HS-27A (cell line): ENCODE measurements at places on chromosomes 16 and 17.

- DNase-seq: no peak
These were observed 56.5 kb downstream of the TMEM132E start for GRCh38 chr17:34635876-34636275.

- no peak for DNase-seq
These were observed 223.0 kb downstream of the GSG1L start for GRCh38 chr16:27840311-27841060.

DNA sequence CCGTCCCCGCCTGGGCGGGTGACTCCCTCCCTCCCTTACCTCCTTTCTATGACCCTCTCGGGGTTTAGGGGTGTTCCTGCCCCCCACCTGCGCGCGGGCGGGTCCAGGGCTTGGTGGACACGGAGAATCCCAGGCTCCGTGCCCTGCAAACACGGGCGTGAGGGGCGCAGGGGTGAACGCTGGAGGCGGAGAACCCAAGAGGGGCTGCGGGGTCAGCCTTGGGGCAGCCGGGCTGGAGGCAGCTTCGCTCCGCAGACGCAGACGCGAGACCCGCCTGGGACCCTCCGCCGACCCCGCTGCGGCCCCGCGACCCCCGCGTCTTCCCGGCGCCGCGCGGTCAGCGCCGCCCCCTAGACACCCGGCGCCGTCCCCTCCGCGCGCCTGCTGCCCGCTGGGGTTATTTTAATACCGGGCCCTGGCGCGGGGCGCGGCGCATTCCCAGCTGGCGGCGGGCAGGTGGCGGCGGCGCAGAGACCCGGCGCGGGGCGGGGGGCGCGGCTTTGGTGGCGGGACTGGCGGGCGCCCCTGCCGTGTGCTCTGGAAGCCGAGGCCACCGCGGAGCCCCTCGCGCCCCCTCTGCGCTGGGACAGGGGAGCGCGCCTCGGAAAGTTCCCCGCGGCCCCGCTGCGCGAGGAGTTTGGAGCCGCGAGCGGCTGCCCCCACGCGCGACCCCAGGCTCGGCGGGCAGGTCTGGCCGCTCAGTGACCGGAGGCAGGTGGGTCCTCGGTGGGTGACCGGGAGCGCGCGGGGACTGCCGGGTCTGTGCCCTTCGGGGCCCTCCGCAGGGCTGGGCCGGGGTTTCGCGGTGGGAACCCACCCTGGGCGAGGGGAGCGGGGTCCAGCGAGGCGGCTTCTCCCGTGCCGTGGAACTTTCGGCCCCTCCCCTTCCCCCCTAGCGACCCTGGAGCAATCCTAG is at the start of gene UTS2R:
UTS2R (plus strand) TSS at position 433 of the 916 bp plus-strand sequence. CDS start 2,560 bp downstream, outside the sequence.
- DNase-seq: no peak

DNA sequence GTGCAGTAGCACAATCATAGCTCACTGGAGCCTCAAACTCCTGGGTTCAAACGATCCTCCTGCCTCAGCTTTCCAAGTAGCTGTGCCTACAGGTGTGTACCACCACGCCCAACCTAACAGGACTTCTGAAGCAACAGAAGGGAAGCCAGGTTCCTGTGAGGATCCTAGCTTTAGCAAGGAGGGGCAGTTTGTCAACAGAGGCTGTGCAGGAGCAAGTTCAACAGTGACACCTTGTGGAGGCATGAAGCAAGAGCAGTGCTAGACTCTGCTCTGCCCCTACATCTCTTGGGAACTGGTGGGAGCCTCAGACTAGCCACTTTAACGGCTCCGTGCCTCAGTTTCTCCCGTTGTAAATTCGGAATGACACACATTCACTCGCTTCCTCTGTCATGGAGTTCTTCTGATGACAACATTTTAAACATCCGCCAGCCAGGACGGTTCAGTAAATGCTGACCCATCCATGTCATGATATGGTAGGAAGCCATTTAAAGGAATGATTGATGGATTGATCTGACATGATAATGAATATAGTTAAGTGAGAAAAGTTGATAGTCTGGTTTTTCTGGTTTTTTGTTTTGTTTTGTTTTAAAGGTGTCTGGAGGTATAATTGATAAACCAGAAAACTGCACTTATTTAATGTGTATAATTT is 218.7 kb downstream of the MRTFB start:
- DNase-seq: no peak

DNA sequence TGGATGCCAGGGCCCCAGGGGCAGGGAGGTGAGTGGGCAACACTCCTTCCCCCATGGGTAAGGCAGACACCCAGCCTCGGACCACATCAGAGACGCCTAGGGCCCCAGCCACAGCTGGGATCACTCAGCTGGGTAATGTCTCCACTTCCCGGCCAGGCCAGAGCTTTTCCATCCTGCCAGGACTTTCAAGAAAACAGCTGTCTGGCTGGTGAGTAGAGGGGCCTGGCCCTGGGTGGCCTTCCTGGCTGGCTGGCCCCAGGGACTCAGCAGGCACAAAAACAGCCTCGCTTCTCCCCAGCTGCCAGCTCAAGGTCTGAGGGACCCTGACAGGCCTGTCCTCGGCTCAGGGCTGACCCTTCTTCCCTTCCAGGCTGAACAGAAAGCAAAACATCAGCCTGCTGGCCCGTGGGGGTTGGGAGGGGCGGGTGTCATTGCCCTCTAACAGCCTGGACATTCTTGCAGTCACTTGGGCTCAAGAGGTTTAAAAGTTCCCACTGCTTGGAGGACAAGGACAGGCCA is 45.3 kb upstream of the JPH3 start:
- no peak for DNase-seq

- DNase-seq: no peak
These were observed 46.3 kb downstream of the ERN1 start for GRCh38 chr17:64083563-64084085.

DNA sequence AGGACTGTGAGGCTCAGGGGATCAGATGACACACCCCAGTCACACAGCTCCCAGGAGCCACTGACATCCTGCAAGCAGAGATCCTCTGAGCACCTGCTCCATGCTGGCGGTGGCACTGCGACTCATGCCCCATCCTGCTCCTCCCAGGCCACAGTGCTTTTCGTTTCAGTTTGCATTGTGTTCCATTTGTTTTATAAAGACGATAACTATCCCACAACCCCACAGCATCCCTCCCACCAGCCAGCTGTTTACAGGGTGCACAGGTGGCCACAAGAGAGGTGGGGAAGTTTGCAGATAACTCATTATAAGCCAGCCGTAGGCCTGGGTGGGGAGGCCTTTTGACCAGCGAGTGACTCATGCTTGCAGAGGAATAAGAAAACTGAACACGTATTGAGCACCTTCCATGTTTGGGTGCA is 28.2 kb downstream of the BCO1 start:
- no peak for DNase-seq

DNA sequence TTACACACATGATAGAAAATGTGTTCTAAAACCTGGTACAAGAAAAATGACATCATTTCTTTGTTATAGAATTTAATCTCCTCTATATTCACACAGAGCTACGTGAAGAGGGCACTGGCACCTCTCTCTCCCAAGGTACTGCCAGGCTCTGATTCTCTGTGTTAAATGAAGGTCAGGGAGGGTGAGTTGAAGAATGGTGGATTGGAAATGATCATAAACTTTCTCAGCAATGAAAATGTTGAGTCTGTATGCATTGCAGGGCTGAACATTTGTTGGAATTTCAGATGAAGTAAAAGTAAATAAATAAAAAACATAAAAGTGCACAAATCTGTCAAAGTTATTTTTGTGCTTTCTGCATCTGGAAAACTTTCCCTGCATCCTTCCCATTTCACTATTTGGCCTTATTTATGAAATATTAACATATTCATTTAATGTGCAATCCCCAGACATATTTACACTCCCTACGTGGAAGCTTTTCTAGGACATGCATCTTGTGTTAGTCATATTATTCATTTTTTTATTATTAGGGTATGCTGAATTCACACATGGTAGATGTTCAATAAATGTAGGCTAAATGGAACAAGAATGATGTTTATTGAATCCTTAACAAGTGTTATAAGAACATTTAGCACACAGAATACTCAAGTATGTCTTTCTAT is 810.3 kb upstream of the CDH8 start:
- no peak for DNase-seq

DNA sequence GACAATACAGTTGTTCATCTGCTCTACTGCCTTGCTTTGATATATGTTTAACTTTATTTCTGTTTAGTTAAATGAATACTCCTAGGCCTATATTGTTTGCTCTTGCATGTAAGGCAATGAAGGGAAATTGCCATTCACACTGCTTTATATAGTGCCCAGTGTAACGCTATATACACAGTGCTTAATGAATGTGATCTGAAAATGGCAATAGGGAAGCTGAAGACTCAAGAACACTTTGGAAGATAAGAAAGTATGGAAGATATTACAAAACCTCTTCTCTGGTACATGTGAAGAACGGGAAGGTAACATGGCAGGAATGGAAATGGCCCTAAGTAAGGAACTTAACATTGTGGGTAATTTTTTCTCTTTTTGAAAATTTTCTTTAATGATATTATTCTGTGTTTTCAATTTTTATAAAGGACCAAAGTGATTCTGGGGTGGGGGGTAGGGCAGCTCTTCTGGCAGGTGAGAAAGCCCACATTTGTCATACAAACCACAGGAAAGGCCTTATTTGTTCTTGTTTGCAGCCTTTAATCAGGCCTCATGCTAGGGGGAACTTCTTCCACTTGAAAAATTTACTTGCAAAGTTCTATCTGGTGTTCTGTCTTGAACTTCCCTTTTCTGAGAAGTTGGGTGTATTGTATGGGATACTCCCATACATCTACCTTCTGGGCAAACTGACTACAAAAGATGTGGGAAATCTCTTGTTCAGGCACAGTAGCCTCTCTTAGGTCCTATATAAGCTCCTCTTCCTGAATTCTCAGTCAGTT is 100.8 kb upstream of the CORO6 start:
- DNase-seq: no peak
